ENCODE measurements at places on chromosomes 11 and 22.

- no peak for DNase-seq
Measured at GRCh38 chr22:27952779-27953178, 33.7 kb upstream of the PITPNB start.

DNA sequence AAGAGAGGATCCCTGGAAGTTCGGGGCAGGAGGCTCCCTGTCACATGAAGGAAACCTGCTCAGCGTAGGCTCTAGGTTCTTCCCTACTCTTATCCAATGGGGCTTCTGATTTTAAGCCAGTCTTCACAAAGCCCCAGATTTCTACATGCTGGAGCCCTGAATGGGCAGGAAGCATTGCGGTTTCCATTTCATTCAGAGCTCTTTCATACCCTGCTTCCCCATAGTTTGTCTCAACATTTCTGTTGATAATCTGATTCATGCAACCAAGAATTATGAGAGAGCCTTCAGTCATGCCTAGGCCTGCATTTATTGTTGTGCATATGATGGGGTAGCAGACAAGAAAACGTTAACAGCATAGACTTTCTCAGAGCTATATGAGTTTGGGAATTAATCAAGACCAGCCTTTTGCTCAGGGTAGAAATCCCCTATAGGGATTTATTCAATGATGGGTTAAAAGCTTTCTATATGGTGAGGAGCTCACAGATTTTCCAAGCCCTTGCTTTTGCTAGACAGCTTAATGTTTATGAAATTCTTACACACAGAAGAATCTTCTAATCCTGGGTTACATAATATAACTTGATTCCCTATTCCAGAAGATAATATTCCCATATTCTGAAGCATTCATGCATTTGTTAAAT, 15.9 kb downstream of the OR51B4 start:
- no peak for DNase-seq

DNA sequence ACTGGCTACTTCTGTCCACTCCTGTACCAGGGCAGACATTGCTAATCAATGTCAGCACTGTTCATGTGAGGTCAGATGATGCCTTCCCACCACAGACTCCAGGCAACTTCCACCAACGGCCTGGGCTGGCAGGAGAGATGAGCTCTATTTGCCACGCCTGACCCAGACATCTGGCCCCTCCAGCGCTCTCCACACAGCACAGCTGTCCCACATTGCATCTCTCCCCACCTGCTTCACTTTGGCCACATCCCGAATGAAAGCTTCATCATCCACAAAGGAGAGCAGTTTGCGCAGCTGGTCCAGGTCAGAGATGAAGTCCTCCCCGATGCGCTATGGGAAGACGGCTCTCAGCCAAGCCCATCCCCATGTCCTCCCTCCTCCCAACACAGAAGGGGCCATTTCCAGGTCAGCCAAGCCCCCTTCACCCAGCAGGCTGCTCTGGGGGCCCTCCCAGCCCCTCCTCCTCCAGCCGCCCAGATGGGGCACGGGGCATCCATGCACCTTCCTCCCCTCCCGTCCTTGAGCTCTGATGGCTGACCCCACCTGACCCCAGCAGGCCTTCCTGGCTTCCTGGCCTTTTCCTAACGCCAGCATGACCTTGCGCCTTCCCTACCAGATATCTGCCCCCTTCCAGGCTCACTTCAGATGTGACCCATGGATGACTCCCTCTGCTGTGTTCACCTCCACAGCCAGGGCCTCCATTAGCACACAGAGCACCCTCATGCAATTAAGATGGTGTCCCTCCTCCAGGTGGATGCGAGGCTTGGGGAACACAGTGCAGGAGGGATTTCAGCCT, 7.4 kb downstream of the PYGM start:
- DNase-seq: no peak

DNA sequence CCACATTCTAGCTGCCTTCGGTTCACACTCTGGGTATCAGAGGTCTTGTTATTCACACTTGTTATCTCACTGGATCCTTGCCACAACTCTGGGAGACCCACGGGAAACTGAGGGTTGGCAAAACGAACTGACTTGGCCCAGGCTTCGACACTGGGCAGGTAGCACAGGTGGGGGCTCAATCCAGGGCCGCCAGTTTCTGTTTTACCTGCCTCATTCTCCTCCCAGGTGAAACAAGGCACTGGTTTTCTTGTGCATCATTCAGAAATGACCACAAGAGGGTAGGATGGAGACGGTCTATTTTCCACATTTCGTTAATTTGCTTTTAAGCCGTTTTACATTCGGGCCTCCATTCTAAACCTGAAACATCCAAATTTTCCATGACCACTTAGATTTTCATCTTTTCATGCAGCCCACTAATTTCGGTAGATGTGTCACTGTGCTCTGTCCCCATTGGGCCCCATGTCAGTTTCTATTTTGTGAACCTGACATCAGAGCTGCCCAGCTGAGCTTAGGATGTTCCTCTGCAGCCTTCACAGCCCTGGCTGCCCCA, 108.1 kb downstream of the KIAA1671 start:
- DNase-seq: no peak

DNA sequence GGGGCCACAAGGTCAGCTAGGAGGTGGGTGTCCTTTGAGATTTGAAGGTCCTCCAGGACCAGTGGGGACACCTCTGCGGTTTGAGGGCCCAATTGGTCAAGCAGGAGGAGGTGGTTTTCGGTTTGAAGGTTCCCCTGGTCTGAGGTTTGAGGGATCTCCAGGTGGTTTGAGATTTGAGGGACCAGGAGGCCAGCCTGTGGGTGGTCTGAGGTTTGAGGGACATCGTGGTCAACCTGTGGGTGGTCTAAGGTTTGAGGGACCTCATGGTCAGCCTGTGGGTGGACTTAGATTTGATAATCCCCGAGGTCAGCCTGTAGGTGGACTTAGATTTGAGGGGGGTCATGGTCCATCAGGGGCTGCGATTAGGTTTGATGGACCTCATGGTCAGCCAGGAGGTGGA, 11.8 kb downstream of the PCF11 start:
- DNase-seq: no peak

DNA sequence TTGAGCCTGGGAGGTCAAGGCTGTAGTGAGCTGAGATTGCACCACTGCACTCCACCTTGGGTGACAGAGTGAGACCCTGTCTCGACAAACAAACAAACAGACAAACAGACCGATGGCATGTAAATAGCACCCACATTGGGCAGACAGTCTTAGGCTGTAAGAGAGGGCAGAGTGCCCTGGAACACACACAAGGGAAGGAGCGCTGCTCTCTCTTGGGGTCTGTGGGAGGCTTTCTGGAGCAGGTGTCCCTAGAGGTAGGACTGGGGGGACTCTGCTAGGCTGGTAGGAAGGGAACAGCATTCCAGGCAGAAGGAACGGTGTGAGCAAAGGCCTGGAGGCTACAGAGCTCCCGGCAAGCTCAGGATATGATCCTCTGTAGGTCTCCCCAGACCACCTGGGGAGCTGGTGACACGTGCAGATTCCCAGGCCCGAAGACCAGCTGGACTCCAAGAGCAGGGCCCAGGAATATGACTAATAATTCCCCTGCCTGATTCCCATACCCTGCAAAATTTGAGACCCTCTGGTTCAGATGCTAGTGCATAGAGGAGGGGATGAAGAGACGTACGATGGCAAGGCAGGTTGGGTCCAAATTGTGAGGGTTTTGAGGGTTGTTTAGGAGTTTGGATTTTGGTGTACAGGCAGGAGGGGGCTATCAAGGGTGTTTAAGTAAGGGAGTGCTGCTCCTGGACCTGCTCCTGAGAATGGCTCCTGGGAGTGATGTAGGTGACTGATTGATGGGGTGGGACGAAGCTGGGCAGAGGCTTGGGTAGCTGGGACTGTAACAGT, 11.6 kb downstream of the SMIM38 start:
- no peak for DNase-seq

Measured in tibial artery (tissue), 4 donors.